Stromal cell of bone marrow (primary cell): ENCODE measurements at places on chromosomes 11 and 22.

GRCh38 chr22:28864878-28865596 is 18.3 kb upstream of the ZNRF3 start:
- no peak for DNase-seq

DNA sequence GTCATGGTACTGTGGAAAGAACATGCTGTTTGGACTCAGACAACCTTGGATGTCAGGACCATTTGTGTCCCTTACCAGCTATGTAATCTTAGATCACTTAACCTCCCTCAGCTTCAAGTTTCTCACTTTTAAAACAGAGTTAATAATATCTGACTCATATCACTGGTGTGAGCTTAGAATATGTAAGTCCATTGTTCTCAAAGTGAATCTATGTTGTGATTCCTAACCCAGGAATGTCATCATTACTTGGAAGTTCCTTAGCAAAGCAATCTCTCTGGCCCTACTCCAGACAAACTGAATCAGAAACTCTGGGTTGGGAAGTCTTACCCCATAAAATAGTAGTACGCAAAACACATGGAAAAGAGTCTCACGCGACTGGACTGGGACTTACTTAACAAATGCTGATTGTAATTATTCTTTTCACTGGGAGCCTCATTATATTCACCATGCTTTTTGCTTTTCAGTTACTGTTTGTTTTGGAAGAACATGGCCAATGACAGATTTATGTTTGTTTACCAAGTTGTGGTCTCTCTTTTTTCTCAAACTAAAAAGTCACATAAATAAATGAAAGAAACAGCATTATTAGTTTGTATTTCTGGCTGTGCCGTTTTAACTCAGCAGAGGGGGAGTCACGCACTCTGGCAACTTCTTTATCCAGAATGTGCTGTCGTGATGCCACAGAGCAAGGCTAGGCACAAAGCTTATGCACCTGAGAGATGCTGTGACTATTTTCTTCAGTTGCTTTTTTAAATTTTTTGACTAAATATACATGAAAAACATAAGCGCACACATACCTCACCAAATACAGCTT is 217.7 kb upstream of the CTSC start:
- peak; percentile 99 for DNase-seq

- DNase-seq, result no peak
Measured at GRCh38 chr11:64629796-64630562, 39.0 kb downstream of the SLC22A12 start.

- DNase-seq, result no peak
Measured at GRCh38 chr22:35522225-35523149, 18.1 kb upstream of the RASD2 start.

GRCh38 chr11:2366276-2366675 is 10.8 kb upstream of the CD81 start:
- DNase-seq, result no peak

DNA sequence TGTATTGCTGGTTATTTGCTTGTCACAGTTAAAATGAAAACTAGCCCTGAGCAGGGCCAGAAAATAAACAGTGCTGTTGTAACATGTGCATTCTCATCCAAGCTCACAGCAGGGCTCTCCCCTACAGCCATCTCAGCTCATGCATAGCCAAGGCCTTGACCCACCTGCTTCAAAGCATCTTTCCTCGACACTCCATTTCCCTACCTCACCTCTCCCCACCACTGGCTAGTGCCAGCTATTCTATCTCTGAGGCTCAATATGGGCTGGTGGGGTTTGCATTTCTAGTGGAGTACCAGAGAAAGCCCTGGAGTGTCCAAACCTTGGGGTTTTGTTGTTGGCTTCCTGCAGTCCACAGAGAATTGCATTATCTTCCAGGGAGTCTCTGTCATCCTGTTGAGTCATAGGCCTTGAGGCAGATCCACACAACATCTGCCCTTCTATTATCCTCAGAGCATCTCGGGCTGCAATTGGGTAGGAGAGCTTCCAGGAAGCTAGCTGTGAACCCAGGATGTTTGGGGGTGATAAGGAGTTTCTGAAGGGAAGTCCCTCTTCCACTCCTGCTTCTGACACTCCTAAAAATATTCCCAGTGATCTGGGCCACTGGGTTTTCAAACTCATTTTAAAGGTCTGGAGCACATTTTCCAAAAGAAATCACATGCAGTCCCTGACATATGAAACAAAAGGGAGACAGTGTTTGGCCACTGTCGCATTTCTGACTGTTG is 36.1 kb upstream of the AMOTL1 start:
- no peak for DNase-seq

DNA sequence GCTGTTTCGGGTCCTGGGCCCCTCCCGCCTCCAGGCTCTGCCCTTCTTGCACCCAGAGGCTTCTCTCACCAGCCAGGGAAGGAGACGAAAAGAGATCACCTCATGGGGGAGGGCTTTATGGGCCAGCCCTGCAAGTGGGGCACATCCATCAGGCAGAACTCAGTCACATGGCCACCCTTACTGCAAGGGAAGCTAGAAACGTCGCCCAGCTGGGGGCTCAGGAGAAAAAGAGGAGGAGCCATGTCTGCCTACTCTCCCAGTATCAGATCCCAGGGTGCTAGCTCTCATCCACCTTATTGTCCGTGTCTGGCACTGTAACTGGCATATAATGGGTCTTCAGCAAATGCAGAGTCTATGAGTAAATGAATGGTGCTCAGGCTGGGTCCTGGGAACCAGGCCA is 24.2 kb downstream of the MFNG start:
- DNase-seq, result no peak

DNA sequence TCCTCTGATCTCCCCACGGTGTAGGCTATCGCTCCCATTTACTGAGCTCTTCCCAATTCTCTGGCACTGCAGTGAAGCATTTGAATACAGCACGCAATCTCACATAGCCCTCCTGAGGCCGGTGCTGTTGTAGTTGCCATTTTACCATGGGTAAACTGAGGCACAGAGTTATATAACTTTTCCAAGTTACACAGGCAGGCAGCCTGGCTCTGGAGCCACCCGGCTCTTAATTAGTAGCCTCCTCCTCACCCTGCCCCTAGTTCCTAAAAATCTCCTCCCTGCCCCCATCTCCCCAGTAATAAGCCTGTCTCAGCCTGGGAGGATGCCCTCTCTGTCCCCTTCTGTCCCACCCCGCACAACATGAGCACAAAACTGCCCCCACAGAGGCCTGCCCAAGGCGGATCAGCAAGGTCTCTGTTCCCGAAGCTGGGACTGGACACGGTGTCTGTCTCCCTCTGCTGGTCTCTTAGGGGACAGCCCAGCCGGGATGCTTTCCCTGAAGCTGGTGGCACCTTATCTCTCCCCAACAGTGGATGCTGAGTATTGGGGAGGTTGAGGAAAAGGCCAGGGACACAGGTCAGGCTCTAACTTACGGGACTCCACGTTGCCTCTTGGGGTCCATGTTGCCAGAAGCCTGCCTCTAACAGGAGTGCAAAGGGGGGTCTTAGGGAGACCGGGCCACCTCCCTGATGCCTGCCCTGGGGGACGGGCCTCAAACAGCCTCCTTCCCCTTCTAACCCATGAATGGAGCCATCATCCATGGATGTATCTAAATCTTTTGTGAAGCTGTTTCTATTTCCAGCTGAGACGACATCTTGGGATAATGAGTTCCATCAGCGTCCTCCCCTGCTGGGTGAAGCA is 9.1 kb upstream of the CLCF1 start:
- peak; percentile 57 for DNase-seq

- no peak for DNase-seq
Measured at GRCh38 chr22:39932166-39932565, 28.0 kb upstream of the TMA7B start.

DNA sequence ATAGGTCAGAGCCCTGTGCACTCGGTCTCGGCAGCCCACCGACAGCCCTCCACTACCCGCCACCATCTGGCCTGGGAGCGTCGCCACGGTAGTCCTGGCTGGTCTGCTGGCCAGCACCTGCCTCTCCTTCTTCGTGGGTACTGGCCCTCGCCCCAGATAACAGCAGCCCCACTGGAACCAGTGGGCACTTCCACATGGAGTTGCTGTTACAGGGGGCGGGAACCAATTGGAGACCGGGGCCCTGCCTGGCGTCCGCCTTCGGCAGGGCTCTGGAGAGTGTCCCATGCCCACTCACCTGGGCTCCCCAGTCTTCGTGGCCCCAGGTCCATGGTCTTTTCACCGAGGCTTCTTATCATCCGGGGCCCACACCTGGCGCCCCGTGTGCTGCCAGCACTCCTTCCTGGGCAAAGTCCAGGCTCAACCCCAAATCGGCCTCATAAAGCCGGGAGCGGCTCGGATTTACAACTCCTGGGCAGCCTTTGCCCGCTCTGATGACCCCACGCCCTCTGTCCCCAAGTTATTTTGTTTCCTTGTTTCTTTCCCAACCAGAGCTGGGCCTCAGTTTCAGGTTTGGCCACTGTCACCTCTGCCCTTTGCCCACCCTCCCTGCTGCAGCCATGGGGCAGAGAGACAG is 12.9 kb upstream of the EHD1 start:
- DNase-seq, result no peak

GRCh38 chr22:33883561-33883960 is 36.7 kb downstream of the LARGE1 start:
- no peak for DNase-seq

- peak; percentile 79 for DNase-seq
Measured at GRCh38 chr11:37786214-37786755, 1188.2 kb upstream of the RAG2 start.

DNA sequence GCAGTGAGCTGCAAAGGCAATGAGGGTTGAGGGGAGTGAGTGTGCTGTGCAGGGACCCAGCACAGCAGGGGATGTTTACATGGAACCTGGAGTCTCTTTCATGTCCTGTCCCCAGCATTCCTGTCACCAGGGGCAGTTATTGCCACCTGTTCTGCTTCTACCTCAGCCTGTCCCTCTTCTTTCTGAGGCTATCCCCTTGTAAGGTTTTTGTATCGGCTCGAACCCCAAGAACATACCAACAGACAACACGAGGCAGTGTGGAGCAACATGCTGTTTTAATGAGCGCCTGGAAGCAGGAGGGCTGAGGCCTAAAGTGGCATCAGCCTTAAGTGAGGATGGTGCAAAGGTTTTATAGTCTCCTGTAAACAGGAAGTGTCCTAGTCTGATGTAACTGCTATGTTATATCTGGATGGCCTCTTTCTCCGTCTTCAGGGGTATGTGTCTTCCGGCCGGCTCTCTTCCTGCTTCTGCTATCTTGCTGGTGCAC is 3.9 kb downstream of the SCGB2A2 start:
- no peak for DNase-seq

- no peak for DNase-seq
Measured at GRCh38 chr11:58505849-58506248, 2.1 kb downstream of the OR5B21 start.

GRCh38 chr22:25127318-25127717 is 72.3 kb upstream of the CRYBB3 start:
- DNase-seq, result no peak

GRCh38 chr22:22698263-22698750 is 53.9 kb downstream of the GGTLC2 start:
- no peak for DNase-seq

GRCh38 chr22:44640618-44641155 is 61.3 kb upstream of the PRR5 start:
- DNase-seq, result no peak

DNA sequence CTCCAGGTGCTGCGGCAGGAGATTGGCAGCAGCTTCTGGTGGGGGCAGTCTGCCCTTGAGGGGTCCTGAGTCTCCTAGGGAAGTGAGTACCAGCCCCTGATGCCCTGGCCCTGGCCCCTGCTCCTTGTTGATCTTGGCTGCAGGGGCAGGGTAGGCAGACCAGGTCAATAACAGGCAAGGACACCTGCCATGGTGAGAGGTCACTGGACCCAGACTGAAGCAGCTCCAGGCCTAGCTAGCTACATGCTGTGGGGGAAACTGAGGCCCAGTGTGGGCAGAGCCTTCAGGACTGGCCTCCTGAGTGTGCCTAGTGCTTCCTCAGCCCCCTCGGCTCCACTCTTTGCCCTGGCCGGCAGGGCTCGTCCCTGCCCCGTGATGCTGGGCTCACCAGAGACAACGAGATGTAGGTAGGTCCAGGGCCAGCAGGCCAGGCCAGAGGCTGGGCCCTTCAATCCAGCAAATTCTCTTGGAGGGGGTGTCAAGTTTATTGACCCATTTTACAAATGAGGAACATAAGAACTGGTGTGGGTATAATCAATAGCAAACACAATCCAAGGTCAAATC is 20.4 kb downstream of the RTN4R start:
- no peak for DNase-seq

DNA sequence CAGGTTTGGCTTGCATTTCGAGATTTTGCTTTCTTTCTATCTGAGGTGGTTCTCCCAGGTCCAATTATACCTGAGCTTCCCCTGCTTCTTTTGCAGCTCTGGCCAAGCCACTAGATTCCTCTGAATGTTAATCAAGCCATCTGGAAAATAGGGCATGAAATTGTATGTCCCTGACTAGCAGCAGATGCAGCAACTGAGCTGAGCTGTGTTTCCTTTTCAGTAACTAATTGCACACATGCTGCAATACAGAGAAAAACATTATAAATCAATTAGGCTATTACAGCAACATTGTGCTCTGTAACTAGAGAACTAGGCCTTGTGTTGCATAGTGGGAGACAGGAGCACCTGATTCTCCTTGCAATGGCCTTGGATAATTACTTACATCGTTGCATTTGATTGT is 408.3 kb downstream of the ETS1 start:
- no peak for DNase-seq

DNA sequence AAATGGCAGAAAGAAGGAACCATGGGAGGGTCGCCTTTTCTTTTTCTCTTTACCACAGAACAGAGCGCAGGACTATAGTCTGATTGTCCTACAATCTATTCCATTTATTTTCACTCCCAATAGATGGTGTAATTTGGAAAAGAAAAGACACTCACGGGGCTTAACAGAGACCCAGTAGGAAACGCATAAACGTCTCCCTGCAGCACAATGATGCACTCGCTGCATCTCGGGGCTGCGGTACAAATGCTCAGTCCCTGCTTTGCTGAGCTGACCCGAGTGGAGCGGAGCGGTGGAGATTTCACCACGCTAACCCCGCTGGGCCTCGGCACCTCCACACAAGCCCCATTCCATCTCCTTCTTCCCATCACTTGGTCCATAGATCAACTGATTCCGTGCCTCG is 1.5 kb downstream of the FEZ1 start:
- DNase-seq, result no peak

DNA sequence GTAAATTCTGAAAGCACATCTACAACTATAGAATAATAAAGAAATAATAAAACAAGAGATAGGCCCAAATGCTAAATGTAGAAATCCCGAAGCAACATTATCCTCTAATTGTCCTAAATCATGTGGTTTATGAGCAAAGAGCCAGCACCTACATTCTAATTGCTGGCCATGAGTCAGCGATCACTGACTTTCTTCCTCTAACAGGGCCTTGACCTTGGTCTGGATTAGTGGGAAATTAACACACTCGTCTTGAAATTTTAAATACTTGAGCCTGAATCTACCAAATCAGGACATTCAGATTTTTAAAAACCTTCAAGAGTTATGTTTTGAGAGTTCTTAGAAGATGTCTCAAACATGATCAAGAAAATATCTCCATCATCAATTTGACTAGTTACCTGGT is 727.6 kb downstream of the METTL15 start:
- no peak for DNase-seq

DNA sequence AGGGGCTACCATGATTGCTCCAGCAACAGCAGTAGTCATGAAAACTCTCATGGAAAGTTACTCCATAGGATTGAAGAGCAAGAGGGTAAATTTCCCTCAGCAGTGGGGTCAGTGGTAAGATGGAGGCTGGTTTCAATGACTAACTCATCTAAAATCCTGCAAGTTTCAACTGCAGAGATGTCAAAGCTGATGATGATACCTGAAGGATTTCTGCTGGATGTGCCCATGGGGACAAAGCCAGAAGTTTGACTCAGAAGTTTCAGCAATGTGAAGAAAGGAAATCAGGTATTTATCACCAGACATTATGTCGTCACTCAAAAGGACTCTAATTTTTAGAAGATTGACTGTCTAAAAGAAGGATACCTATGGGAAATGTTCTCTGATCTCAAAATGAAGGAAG is 29.1 kb downstream of the RAB38 start:
- DNase-seq, result no peak
